Stimulated activated CD4-positive, alpha-beta T cell treated with anti-CD3 and anti-CD28 coated beads, TNF-alpha, amount 100 ng/mL, for 1 hour (primary cell): ENCODE measurements at places on chromosomes 3 and 15.

DNA sequence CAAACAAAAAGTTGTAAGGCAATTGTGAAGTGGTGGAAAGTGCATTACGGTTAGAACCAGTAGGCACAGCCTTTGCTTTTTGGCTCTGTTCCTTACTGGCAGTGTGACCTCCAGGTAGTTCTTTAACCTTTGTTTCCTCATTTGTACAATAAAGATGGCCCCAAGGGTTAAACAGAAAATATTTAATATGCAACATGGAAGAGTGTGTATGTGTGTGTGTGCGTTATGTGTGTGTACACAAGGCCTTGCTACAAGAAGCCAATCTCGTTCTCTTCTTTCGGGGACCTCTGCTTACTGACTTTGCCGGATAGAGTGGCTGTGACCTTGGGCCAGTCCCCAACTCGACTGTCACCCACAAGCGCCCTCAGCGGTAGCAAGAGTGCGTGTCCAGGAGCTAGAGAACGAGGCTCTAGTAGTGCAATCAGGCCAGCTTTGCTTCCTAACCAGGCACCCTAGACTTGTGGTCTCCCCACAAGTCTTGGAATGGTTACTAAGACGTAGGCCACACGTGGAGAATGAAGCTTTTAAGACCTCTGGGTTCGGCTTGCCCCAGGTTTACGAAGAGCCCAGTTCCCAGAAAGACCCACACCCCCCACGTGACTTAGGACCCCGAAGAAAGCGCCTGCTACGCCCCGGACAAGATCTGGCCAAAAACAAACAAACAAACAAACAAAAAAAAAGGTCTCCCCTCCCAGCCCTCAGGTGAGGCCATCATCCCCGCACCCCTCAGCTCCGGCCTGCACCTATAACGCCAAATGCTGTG, 593 bp downstream of the CIAO2A start:
- no peak for DNase-seq

DNA sequence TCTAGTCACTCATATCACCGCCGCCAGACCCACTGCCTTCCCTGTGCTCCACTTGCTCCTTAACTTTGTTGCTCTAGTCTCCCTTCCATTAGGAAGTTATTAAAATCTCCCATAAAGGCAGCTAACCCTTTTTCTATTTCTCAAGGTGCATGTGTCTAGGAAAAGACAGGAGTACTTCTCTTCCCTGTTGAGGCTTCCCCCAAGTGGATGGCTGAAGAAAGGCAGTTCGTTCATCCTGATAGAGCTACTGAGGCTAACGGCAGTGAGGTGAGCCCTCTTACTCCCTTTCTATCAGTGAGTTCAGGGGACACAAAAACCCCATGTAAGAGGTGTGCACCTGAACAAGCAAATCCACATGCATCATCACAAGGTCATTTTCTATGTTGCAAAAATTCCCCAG, 397.8 kb downstream of the IGSF11 start:
- no peak for DNase-seq

DNA sequence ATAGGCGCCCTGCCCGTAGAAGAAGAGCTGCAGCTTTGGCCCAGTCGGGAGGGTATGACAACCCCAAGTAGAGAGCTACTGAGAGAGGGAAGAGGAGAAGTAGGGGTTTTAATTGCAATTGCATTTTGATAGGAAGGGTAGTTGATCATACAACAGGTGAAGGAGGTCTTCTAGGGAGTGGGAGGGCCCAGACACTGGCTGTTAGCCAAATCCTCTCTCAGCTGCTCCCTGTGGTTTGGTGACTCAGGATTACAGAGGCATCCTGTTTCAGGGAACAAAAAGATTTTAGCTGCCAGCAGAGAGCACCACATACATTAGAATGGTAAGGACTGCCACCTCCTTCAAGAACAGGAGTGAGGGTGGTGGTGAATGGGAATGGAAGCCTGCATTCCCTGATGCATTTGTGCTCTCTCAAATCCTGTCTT, 408.9 kb upstream of the THBS1 start:
- DNase-seq = no peak

DNA sequence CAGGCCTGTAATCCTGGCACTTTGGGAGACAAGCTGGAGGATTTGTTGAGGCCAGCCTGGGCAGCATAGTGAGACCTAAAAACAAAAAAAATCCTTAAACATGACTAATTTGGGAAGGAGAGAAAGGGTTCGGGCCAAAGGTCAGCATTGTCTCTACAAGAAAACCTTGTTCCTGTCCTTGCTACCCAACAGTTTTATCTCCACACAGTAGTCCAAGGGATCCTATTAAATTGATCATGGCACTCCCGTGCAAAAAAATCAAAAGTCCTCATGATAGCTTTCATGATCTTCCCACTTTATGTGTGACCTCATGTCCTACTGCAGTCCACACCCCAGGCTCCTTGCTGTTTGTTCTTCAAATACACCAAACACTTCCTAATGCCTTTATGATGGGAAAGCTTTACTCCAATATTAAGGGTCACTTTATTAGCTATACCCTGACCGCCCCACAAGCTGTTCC, 4.2 kb downstream of the RPL15 start:
- no peak for DNase-seq

DNA sequence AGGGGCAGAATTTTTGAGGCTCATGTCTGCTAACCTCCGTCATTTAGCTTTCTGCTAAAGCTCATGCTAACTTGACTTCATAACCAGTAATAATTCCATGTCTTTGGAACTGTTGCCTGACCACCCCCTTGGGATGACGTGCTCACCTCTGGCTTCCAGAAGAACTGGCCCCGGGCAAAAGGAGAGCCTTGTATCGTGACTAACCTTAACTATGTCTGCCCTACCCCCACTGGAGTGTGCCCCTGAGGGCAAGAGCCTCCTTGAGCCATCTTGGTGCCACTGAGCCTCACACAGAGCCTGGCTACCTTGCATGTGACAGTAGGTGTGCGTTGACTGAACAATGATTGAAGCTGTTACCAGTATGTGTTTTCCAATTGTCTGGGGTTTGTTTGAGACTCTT, 4.7 kb downstream of the LRRK1 start:
- DNase-seq = no peak

GRCh38 chr3:148612278-148612677, 85.4 kb upstream of the AGTR1 start:
- DNase-seq = no peak

DNA sequence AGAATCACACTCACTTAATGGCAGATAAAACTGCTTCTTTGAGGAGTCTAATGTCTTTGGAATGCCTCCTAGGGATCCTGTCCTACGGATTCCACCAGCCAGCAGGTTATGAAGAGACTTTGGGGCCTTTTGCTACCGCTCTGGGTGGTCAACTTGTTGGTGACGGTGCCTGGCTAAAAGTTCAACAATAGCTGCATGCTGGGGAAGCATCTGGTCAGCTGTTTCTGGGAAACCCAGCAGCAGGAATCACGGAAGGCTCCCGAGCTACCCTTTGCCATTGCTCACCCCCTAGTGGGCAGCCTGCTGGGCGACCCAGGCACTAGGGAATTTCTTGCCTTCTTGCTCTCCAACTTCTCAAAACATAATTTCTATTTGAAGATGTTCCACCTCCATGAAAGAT, 263.3 kb downstream of the NEK10 start:
- no peak for DNase-seq

DNA sequence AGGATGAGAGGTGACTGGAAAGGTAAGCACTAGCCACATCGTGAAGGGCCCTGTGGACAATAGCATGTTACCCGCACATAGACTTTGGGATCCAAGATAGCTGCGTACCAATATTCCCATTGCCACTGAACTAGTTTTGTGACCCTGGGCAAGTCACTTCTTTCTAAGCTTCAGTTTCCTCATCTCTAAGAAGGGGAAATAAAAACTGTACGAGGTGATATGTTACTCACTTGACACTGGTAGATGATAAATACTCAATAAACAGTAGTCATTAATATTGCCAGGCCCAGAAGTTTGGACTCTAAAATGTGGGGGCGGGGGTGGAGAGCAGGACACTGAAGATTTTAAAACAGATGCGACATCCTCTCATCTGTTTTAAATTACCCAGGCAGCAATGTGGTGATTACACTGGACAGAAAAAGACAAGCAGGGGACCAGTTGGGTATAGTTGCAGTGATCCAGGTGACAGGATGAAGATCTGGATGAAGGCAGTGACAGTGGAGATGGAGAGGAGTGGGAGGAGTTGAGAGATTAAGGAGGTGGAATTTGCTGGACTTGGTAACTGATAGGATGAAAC, 2.5 kb downstream of the ATG7 start:
- DNase-seq = no peak

GRCh38 chr3:10946526-10946925, 46.0 kb upstream of the SLC6A1 start:
- DNase-seq = no peak

DNA sequence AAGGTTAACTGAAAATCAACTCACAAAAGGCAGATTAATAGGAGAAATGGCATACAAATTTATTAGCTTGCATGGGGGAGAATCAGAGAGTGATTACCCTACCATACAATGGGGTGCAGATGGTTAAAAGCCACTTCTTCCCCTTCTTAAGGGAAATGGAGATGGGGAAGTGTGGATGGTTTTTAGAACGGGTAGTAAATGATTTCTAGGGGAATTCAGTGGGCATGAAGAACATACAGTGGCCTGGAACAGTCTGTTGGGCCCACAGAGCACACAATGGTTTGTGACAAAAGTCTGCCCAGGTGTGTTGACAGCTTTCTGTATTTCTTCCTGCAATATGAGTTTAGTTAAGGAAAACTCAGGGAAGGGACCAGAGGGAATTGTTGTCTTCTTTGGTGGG, 61.0 kb downstream of the C3orf80 start:
- no peak for DNase-seq

DNA sequence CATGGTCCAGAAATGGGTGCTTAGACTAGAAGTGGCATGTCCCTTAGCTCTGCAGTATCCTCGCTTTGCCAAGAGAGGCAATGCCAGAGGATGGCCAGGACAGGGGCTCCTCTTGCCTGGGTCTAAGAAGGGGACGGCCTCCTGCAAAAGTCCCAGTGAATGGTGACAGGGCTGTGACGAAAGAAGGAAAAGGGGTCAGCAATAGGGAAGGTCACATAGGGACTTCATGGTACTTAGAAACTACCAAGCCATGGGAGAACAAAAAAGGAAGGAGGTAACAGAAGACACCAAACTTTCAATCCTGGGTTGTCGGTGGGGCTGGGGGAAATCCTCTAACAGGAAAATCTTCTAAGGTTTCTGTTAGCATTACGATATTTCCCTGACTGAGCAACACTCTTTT, 36.2 kb upstream of the ATOSA start:
- no peak for DNase-seq

DNA sequence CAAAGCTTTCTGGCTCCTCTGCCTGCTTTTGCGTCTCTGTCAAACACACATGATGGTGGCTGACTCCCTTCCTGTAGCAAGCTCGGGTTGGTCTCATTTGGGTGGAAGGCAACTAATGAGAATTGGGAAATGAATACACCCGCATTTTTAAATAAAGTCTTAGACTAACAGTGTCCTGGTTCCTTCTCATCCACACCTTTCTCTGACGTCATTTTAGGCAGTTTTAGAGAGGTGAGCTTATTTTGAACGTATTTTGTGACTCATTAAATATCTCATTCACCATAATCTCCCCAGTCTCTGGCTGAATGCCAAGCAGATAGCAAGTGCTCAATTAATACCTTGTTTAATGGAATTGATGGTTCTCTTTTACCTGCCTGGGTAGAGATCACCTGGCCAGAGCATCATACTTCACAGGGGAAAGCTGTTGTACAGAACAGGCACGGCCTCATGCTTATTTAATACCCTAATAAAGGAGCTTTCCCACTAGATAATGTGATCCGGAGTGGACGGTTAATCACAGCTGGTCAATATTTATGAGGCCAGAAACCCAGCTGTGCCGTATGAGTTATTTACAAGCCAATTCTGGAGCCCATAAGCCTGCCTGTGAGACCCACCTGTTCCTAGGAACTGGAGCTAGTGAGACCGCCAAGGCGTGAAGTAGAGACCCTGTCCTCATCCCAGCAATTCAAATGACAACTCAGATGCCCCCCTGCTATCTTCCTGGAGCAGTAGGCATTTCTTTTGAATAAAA, 149.7 kb upstream of the PROK2 start:
- DNase-seq = no peak

DNA sequence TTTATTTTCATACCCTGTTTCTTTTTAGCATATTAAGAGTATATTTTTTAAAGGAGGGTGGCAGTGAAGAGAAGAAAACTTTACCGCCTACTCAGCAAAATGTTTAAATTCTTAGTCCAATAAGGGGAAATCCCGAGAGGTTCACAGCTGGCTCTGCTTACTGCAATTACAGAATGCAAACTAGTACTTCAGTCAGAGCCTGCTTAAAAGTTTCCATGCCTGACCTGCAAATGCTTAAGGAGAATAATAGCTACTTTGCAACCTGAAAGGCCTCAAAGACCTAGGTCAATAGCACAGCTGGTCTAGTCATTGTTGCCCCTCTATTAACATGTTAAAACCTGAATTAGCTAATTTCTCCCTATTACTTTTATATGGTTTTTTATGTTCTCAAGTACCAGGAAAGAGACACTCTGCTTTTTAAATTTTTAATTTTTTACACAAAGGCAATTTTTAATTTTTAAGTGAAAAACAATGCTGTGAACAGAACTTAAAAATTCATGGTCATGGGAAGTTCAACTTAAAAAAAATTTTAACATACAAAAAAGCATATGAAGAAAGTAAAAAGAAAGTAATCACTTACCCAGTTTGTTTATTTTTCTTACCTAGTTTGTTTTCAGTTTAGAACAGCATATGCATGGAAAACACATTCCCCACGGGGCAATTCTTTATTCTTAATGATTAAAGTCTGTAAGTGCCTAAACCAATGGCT, 79.2 kb downstream of the P3H2 start:
- DNase-seq = no peak

GRCh38 chr3:77328690-77329089, 288.8 kb downstream of the ROBO2 start:
- no peak for DNase-seq

- DNase-seq = no peak
These were observed 193.9 kb upstream of the THRB start for GRCh38 chr3:24688446-24689148.

DNA sequence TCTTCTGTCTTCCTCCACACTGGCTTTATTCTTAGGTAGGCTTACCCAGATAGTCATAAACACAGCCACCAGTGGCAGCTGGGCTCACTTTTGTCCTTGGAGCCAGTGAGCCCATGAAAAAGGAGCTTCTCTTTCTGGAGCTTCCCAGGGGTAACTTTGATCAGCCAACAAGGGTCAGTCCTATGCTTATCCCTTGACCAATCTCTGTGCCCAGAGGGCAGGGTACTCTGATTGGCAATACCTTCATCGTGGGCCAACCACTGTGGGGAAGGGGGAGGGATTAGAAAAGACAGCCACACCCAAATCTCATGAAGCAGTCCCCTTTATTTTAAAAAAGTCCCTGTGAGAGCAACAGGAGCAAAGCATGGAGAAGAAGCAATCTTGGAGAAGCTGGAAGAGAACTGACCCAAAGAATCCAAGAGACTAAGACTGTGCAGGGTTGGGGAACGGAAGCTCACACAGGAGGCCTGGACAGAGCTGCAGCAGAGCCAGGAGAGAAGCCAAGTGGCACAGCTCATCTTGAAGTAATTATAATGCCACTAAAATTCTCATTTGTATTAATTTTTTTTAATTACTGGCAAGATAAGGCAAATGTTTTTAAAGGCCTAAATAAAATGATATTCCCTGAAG, 70.4 kb downstream of the SSUH2 start:
- DNase-seq = no peak
